NCI-H774 (cell line): ENCODE measurements at places on chromosomes 16 and 17.

DNA sequence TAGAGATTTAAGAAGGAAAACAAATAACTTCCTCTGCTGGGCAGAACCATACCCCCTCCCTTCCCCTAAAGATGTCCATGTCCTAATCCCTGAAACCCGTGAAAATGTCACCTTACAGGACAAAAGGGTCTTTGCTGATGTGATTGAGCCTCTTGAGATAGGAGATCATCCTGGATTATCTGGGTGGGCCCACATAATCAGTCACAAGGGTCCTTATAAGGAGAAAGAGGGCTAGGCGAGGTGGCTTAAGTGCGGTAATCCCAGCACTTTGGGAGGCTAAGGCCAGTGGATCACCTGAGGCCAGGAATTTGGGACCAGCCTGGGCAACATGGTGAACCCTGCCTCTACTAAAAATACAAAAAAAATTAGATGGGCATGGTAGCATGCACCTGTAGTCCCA lies 12.0 kb upstream of the SLC39A11 start:
- DNase-seq: no peak

GRCh38 chr16:11152677-11153331 lies 103.2 kb downstream of the SOCS1 start:
- DNase-seq: peak; percentile 53

DNA sequence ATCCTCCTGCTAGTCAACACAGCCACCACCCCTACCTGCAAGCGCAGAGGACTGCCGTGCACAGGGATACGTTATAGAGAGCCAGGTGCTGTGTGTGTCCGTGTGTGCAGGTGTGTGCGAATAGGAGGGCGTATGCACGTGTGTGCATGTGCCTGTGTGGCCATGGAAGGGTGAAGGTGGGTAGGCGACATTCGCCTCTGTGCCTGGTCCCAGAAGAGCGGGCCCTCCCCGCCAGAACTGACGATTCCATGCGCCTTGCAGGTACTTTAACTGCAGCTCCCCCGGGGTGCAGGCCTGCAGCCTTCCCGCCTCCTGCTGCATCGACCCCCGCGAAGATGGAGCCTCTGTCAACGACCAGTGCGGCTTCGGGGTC lies 8.7 kb downstream of the PDE6G start:
- no peak for DNase-seq

DNA sequence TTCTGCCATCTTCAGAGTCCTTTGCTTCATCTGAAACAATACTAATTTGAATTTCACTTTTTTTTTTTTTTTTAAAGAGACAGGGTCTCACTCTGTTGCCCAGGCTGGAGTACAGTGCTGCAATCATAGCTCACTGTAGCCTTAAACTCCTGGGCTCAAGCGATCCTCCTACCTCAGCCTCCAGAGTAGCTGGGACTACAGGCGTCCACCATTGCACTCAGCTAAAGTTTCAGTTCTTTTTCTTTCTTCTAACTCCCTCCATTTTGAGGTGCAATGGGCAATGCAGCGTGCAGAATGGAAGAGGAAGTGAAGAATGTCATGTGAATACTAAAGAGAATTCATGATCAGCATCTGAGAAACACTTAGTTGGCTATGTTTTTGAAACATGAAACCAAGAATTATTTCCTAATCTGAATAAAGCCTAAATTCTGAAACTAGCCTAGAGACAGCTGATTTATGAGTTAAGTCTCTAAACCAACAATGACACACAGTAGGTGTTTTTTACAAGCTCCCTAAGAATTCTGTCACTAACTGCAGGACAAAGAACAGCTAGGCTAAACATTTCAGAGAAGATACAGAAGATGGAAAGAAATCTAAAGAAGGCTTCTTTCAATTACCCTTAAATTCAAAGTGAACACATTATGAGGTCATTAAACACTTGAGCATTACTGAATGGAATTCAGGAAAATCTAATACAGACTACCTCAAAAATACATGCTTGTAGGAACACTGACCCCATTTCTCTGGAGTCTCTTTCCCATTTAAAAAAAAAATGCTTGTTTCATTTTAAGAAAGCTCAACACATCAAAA lies 21.0 kb downstream of the SNN start:
- no peak for DNase-seq

- DNase-seq: no peak
Observed at GRCh38 chr17:75893305-75894048, 3.3 kb downstream of the TRIM65 start.
